ENCODE measurements at places on chromosomes 7 and 10.

GRCh38 chr7:68706291-68706690 is 892.0 kb upstream of the AUTS2 start:
- no peak for DNase-seq

- no peak for DNase-seq
Observed at GRCh38 chr7:3867863-3868262, 566.8 kb downstream of the SDK1 start.

- no peak for DNase-seq
Observed at GRCh38 chr10:18044976-18045720, 93.4 kb downstream of the SLC39A12 start.

DNA sequence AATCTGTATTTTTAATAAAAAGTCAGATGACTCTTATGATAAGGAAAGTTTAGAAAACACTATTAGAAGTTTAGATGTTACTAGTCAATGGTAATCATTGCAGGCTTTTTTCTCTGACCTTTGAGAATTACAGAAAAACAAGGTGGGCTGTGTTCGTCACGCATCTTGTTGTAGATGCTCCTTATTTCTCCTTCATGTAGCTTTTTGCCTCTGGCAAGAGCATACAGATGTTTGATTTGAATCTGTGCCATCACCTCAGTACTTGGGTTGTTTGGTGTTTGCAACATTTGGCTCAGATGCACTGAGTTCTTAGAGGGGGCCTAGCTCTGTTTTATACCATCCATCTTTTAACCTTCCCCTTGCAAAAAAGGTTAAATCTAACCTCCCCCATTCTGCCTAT is 11.5 kb downstream of the TAS2R16 start:
- DNase-seq = peak; percentile 18

DNA sequence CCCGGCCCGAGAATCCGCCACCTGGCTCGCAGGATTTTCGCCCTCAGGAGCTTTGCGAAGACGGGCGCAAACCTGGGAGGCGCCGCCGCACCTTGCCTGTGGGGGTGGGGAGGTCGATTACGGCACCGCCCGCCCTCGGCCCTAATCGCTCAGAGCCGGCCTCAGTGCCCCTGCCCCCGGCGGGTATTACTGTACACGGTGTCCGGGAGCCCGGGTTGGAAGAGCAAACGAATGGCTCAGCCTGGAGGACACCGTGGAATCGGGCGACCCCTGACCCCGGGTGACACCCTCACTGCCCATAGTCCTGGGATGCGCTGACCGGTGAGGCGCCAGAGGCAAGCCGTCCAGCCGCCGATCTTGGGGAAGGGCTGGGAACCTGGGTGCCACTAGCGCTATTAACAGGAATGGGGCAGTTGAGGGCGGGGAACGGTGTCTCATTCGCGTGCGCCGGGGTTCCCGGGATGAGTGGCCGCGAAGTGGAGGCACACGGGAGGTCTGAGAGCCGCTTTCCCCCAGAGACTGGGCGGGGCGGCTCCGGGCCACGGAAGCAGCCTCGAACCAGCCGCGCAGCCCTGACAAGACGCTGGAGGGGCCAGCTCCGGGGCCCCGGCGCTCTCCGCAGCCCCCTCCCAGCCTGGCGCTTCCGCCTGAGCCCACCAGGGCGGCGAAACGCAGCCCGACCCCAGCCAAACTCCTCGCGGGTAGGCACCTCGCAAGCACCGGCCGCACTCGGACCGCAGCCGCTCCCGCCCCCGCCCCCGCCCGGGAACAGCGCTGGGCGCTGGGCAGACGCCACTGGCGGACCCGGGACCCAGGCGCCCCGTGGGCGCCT is 167.5 kb downstream of the NRF1 start:
- peak; percentile 15 for DNase-seq

DNA sequence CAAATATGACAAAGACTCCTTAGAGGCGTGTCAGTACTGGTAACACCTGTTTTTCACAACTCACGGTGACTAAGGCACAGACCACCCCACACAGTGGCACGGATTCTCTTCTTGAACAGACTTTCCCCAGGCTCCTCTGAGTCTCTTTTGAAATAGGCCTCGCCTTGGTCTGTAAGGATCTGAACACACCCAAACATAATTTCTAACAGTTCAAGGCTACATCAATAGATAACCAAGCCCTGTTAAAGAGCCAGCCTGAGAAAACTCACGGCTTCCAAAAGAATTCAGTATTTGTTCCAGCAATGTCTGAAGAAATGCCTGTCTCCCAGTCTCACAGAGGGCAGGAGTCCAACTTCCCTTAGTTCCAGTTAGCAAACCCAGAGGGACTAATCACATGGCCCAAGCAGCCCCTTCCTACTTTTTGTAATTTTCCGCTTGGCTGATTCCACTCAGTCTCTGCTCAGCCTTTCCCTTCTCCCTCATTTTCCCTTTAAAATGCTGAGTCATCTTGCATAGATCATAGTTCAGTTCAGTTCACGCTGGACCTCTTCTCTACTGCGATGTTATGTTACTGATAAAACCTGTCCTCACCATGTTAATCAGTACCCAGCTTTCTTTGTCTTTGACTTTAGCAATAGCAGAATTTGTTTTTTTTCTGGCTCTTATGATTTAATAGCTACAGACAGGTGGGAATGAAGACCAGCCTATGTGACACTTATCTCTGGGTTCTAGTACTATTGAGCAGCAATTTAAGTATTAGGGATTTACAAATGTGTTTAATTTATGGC is 22.6 kb upstream of the AKR1C3 start:
- DNase-seq = peak; percentile 2

GRCh38 chr10:128943111-128943510 is 523.9 kb upstream of the MGMT start:
- DNase-seq = no peak

GRCh38 chr10:102579328-102579727 is 65.0 kb upstream of the TRIM8 start:
- no peak for DNase-seq

DNA sequence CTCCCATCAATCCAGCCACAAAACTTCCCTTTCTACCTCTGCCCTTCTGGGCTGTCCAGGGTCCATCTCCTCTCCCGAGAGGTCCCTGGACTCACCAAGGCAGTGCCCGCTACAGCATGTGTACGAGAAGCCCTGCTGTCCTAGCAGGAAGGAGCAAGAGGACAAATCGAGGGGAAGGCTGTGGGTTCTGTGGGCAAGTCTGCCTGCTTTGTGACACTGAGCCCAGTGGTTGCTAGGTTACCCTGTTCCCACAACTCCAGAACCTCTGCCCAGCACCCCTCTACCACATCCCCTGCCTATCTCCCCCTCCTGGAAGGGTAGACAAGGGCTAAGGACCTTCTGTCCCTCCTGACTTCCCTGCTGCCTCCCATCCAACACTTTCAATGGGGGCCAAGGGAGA is at the start of gene TBATA:
Gene TBATA (minus strand): TSS at position 188 of the 400 bp plus-strand sequence. CDS start 1,998 bp downstream, outside the sequence.
- no peak for DNase-seq

- DNase-seq = no peak
Observed at GRCh38 chr10:114867365-114867764, 45.8 kb downstream of the FHIP2A start.

- no peak for DNase-seq
Observed at GRCh38 chr10:92692080-92692671, 2.4 kb downstream of the HHEX start.

DNA sequence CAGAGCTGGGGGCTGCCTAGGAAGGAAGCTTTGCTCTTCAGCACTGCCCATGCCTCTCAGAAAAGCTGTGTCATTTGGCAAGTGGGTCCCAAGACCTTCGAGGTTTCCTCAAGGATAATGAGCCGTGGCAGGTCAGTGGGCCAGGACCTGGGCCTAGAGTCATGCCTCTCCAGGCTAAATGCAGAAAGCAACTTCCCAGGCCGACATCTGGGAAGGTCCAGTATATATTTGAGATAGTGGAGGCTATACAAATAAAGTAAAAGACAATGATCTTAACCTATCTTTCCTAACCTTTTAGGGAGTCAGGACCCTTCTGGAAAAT is 2.4 kb upstream of the HOXA10 start:
- DNase-seq = no peak

DNA sequence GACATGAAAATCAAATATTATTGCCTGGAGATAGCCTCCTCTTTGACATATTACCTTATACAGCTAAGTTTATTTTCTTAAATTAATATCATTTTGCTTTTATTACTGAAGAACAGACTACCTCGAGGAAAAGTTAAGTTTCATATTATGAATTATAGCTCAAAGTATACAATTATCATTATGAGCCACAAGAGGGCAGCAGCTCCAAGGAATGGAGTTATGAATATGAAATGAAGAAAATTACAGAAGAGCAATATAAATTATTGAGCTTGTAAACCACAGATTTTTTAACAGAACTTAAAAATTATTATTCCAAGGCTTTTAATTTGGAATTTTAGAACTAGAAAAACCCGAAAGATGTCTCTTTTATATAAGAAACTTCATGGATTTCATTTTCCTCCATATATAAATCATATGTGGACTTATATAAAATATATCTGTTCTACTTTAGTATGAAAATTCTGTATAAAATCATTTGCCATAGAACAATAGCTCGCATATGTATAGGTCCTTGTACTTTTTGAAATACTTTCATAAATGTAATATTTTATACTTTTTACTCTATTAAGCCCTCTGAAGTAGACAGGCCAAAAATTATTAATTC is 40.1 kb downstream of the IQUB start:
- peak; percentile 28 for DNase-seq

DNA sequence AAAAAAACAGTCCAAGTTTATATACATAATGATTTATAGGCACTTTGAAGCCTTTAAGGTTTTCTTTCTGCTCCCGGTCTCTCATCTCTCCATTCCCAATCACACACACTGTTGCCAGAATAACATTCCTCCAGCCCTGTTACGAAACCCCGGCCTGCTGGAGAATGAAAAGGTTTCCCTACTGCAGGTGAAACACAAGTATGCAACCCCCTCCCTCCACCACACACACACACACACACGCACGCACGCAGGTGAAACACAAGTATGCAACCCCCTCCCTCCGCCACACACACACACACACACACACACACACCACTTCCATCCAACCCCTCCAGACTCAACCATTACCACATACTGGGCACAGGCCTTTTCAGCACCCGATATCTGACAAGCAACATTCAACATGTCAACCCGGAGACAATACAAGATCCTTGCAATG is 87.5 kb downstream of the PARD3 start:
- DNase-seq = no peak

GRCh38 chr10:11880151-11881029 is 57.2 kb downstream of the PROSER2 start:
- DNase-seq = no peak

DNA sequence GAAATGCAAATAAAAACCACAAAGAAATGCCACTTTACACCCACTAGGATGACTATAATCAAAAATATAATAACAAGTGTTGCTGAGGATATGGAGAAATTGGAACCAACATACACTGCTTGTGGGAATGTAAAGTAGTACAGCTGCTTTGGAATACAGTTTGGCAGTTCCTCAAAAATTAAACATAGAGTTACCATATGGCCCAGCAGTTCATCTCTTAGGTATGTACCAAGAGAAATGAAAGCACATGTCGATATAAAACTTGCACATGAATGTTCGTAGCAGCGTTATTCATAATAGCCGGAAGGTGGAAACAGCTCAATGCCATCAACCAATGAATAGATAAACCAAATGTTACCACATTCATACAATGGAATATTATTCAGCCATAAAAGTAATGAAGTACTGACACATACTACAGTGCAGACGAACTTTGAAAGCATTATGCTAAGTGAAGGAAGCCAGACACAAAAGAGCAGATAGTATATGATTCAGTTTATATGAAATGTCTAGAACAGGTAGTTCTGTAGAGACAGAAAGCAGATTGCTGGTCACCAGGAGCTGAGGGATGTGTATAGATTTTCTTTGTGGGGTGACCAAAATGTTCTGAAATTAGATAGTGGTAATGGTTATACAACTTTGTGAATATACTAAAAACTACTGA is 12.4 kb downstream of the BCAP29 start:
- DNase-seq = no peak

- DNase-seq = peak; percentile 42
Observed at GRCh38 chr10:6201516-6201975, 1.2 kb upstream of the PFKFB3 start.

DNA sequence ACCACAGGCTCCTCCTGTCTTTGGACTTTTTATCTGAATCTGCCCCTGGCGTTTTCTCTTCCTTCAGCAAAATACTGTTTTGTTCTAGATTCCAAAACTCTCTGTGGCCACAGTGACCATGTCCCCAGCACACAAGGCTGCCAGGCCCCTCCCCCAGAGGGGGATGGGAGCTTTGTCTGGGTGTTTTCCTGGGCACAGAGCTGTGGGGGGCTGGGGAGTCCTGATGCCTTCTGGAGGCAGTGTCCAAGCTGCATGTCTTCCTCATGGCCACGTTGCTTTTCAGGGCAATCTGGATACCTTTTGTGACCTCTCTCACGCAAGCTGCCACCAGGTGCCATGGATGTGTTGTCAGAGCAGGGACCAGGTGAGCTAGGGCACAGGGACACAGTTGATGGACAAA is 26.2 kb downstream of the ANTXRL start:
- no peak for DNase-seq

- no peak for DNase-seq
Observed at GRCh38 chr7:115068220-115068619, 146.3 kb downstream of the MDFIC start.

- DNase-seq = peak; percentile 88
Observed at GRCh38 chr10:80158598-80159127, 26.1 kb downstream of the PLAC9 start.

DNA sequence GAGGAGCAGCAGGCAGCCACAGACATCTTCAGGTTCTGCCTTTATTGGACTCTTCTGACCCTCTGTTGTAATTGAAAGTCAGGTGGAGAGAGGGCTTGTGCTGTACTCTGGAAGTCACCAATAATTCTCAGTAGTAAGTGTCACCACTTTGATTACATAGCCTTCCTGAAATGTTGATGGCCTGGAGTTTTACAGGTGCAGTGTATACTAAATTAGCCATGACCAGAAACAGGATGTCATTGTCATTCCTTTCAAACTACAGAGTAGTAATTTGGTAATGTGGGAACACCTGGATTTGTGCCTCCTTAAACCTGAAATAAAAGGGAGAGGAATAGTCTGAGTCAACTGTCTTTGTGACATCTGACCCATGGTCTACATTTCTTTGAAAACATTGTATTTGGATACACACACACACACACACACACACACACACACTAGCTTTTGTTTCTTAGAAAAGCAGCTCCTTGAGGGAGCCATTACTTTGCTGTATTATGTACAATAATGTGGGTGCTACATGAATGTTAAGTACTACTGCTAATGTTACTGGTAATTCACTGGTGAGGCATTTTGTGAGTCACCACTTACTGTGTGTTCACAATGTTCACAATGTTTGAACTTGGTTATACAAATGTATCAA is 19.6 kb downstream of the ARL4A start:
- DNase-seq = peak; percentile 82
